DMS79 treated with DMSO at 0.1 percent for 48 hours (cell line): ENCODE measurements at places on chromosomes 7 and 10.

GRCh38 chr10:125236091-125236490 is 75.7 kb upstream of the CTBP2 start:
- DNase-seq: no peak

DNA sequence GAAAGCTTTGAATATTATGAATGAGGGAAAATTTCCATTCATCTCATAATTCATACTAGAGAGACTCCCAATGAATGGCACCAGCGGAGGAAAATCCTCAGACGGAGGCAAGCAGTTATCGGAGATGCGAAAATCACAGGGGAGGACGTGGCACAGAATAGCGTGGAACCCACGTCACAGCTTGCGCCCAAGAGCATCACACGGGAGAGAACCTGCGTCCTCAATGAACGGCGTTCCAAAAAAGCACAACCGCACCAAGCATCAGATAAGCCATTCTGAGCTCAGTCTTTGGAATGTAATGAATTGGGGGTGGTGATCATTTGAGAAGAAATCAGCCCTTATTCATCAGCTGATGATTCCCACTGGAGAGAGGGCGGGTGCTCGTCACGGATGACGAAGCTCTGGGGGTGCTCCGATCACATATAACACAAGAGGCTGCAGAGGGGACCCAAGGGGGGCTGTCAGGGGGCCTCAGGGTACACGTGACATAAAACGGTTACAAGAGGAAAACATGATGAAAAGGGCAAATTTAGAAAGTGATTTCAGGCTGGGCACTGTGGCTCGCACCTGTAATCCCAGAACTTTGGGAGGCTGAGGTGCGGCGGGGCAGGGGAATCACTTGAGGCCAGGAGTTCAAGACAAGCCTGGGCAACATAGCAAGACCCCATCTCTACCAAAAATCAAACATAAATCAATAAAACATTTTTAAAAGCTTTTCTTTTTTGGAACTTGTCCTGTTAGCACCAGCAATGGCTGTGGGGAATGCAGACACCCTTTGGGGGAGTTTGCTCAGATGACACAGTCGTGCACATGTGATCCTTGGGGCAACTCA is 33.8 kb upstream of the FIS1 start:
- no peak for DNase-seq

DNA sequence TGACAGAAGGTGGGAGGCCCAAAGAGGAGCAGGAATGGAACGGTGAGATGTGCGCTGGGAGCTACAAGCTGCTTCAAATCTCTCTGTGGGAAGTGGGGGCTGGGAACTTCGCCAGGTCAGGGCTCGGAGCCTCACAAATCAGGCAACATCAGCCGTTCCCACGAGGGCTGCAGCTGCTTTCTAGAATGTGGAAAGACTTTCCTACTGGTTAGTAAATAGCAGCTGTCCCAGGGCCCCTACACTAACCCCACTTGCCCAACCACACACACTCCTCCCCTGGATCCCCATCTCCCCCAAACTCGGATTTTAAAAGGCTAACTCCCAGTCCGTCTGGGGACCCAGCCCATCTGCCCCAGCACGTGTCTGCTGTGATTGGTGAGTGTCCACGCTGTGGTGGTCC is 40.6 kb upstream of the PITRM1 start:
- DNase-seq: no peak

GRCh38 chr7:73919694-73920375 is 58.9 kb downstream of the TMEM270 start:
- no peak for DNase-seq

DNA sequence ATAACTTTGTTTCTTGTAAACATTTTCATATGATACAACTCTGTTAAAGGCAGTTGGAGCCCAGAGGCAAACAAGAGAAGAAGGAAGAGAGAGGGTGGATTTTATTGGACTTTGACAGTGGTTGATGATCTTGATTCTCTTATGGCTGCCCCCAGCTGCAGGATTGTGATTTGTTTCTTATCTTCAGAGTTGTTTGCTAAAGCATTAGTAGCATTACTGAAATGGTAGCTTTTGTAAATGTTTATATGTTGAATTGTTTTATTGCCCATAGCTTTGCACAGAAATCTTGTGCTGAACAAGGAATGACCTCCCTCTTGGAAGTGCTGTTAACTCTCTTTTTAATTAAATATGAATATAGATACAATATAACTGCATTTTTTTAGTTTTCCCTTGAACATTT is 309.4 kb downstream of the AUTS2 start:
- no peak for DNase-seq

- DNase-seq: peak; percentile 54
Observed at GRCh38 chr7:24978843-24979469, 1.0 kb downstream of the OSBPL3 start.

DNA sequence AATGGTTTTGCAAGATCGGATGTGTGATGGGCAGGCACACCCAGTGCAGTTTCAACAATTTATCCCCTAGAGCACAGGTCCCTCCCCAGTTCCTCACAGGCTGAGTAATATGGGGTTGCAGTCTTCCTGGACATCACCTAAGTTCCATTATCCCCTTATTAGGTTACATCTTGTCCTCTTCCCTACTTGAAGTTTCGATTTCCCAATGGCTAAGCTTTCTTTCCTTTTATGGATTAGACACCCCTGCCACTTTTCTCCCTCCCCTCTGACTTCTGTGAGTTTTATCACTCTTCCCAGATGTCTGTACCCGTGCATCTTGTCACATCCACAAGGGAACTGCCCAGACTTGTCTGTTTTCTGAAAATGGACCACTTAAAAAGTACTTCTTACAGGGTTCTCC is 2.4 kb upstream of the NIPSNAP2 start:
- no peak for DNase-seq

GRCh38 chr10:126731610-126731990 is 61.1 kb upstream of the C10orf90 start:
- no peak for DNase-seq

- DNase-seq: no peak
Observed at GRCh38 chr10:112585960-112586359, 138.9 kb downstream of the VTI1A start.

- DNase-seq: no peak
Observed at GRCh38 chr7:46568420-46569132, 647.5 kb upstream of the IGFBP3 start.

DNA sequence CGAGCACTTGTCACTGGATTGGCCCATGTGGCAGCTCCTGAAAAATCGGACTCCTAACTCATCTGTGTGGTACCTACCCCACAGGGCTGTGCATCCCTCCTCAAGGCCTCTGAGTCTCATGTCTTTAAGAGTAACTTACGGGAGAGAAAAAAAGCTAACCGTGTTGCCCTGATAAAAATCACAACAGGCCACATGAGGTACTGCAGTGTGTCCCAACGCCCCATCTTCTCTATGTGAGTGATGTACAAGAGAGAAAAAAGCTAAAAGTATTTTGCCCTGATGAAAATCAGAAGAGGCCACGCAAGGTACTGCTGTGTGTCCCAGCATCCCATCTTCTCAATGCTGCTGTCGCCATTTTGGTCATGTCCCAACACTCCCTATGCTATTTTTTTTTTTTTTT is 41.2 kb upstream of the ADRB1 start:
- no peak for DNase-seq

DNA sequence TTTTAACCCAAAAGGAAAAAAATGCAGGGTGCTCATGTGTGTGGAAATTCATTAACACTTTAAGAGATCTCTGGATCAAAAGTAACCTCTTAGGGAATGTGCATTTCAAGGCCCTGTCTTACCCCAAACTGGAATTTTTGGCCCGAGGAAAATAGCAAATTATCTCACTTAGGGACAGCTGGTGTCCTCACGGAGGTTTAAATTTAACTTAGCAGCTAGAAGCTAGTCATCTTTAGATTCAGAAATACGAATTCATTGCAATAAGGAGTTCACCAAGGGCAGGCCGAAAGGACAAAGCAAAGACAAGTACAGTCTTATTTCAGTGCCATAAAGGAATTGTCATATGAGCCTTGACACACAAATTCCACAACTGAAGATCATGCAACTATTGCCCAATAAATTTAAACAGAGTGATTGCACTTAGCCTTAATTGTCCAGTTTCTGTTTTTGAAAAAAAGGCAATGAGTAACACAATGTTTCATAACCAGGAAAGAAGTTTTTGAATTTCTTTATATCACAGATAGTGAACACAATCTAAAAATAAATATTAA is 22.4 kb upstream of the SEMA3C start:
- DNase-seq: no peak

GRCh38 chr10:114017873-114018272 is 25.8 kb upstream of the ADRB1 start:
- no peak for DNase-seq

DNA sequence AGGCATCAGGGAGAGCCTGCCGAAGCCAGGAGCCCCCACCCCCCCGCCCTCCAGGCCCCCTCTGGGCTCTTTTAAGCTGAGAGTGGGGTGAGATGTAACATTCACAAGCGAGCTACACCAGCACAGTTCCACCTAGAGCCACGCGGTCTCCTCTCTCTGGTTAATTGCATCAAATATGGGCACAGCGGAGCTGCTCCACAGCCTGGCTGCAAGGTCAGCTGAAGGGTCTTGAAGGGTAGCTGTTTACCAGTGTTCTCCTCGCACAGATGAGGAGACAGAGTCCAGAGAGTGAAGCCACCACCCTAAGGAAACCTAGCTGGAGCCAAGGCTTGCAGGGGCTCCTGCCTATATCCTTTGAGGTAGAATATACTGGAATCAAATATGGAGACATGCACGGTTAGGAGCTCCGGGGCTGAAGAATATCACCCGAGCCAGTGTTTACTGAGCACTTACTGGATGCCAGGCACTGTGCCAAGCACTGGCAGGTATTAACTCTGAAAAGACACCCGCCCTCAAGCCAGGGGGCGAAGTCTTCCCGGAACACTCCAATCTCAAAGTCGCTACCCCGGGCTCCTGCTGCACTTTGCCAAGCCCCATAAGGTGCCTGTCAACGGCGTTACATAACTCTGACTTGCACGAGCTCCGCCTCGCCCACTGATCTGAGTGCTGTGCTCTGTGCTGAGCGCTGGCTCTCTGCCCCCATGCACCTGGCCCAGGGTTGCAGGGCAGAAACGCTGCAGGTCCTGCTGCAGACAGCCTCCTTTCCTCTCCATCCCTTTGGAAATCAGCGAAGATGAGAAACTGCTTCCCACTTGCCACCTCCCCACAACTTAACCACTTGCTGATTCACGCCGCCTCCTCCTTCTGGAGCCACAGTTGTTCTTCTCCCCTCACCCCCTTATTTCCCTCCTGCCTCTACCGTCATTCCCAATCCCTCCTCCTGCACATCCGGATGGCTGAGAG is 5.4 kb downstream of the CHST15 start:
- DNase-seq: peak; percentile 50

GRCh38 chr10:31700181-31700611 is 228.4 kb downstream of the ARHGAP12 start:
- no peak for DNase-seq

DNA sequence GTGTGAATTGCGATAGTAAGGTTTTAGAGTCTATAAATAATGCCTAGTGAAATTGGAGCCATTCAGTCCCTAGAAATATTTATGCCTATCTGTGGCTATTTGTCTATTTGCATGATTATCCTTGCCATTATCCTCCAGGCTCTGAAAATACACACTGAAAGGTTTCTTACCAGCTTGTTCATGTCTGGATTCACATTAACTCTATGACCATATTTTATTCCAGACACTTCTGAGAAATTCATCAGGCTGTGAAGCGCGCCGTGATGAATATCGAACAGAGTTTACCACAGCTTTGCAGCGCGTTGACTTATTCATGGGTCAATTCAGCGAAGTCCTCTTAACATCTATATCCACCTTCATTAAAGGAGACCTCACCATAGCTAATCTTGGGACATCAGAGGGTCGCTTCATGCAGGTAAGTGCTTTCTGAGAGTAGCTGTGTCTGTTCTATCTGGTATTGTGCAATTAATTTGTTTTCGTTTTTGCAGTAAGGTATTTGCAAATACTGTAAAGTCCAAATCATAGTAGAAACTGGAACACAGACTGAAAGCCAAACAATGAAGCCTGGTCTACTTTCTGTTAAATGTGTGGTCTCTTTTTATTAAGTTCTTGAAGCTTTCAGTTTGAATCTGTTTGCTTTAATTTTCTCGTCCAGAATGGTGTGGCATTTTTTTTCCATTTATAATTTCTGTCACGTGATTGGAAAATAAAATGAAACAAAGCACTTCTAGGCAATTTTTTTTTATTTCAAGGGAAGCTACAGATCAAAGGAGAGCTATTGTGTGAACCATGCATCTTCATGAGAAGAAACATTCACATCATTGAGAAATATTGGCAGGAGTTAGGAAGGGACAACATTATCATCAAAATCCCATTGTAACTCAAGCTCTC is 59.7 kb downstream of the MET start:
- DNase-seq: peak; percentile 54

GRCh38 chr10:89745903-89746302 is 44.5 kb downstream of the KIF20B start:
- DNase-seq: no peak

- no peak for DNase-seq
Observed at GRCh38 chr7:101848208-101848951, 31.0 kb downstream of the CUX1 start.

DNA sequence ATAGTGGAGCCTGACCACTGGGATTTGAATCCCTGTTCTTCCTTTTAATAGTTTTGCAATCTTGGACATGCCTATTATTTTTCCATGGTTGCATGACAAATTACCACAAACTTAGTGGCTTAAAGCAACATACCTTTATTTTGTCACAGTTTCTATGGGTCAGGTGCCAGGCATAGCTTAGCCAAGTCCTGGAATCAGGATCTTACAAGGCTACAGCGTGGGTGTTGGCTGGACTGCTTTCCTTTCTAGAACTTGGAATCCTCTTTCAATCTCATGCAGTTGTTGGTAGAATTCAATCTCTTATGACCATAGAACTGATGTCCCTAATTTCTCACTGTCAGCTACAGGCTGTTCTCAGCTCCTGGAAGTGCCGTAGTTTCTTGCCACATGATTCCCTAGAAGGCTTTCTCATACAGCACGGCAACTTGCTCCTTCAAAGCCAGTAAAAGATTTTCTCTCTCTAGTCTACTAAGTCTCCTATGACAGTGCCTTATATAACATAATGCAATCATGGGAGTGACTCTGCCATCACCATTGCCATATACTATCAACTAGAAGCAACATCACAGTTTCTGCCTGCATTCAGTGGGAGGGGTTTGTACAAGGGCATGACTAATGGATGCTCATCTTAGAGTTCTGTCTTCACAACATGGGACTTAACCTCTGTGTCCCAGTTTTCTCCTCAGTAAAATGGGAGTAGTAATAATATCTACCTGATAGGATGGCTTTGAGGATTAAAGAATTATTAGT is 243.4 kb upstream of the FZD1 start:
- no peak for DNase-seq

DNA sequence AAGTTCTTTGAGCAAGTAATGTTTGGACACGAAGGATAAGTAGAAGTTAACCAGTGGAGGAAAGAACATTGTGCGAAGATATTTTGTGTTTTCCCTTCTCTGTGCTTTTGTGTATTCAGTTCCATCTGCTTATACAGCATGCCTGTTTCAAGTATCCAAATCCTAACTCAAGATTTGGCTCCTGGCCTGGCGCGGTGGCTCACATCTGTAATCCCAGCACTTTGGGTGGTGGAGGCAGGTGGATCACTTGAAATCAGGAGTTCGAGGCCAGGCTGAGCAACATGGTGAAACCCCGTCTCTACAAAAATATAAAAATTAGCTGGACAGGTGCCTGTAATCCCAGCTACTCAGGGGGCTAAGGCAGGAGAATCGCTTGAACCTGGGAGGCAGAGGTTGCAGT is 40.8 kb upstream of the TPST1 start:
- no peak for DNase-seq

GRCh38 chr10:122558452-122558851 is 2.1 kb upstream of the DMBT1 start:
- no peak for DNase-seq

- DNase-seq: no peak
Observed at GRCh38 chr10:841535-841934, 90.0 kb downstream of the LARP4B start.

GRCh38 chr7:98956937-98957336 is 78.6 kb downstream of the TRRAP start:
- no peak for DNase-seq
